ENCODE measurements at places on chromosomes 13 and 19.

DNA sequence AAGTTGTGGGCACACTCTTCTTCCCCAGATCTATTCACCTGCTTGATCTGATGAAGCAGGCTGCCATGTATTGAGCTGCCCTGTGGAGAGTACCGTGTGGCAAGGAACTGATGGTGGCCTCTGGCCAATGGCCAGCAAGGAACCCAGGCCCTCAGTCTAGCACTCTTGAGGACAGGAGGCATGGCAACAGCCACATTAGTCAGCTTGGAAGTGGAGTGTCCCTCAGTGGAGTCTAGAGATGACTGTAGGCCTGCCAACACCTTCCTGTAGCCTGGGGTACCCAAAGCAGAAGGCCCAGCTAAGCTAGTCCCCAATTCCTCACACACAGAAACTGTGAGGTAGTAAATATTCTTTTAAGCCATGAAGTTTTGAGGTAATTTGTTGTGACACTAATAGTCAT lies 412.5 kb downstream of the DACH1 start:
- DNase-seq = no peak

DNA sequence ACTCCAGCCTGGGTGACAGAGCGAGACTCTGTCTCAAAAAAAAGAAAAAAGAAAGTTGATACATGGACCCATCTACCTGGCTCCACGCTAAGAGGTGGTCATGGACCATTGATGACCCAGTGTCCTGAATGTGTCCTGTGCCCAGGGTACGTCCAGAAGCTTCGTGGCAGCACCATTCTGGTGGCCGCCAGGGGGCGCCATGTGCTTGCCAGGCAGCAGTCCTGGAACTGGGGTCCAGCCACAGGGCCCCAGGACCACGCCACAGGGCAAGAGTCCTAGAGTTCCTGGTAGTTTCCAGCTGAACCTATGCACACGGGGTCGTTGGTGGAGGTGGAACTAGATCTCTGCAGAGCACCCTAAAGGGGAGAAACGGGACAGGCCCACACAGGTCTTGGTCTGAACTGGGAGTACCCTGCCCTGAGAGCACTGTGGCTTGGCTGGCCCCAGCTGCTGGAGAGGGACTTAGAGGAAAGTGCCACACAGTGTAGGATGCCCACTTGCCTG lies 19.9 kb upstream of the FBXO27 start:
- peak; percentile 52 for DNase-seq

DNA sequence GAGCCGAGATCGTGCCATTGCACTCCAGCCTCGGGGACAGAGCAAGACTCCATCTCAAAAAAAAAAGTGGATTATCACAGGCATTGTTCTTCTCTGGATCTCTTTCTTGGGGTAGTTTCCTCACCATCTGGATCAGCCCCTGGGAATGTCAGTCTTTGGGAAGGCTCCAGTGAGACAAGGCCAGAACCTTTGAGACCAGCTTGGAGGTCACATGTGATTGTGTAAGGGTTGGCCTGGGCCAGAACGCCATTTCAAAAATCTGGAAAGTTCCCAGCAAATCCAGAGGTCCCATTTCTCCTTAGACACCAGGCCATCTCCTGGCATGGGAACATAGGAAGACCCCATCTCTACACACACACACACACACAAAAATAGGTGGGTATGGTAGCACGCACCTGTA lies 14.2 kb upstream of the ANGPTL8 start:
- DNase-seq = no peak

GRCh38 chr19:10935371-10936059 lies 6.9 kb downstream of the TIMM29 start:
- DNase-seq = no peak

- DNase-seq = no peak
These were observed 1618.7 kb downstream of the OLFM4 start for GRCh38 chr13:54647275-54647674.

- no peak for DNase-seq
These were observed at the start of gene TSHZ3 for GRCh38 chr19:31349160-31349881. TSS of gene TSHZ3 (minus strand) at chr19:31349436. CDS start at chr19:31349219, 217 bp downstream.

- DNase-seq = no peak
These were observed 19.6 kb downstream of the C19orf81 start for GRCh38 chr19:50668879-50669278.

DNA sequence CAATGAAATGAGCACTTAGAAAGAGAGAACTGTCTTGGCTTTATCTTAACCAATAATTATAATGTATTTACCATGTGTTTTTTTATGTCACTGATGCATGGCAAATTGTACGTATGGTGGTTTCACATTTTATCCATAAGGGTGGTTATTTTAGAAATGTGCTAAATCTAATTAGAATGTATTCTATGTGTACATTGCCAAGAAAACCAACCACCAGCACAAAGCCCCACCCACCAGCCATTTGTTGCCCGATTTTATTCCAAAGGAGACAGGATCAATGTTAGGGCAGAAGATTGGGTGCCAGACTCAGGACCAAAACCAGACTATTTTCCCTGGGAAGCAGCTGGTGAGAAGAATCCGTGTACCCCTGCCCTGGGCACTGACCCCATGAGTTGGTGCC lies 63.0 kb upstream of the SOX1 start:
- DNase-seq = no peak

GRCh38 chr19:42816894-42817293 lies 51.4 kb upstream of the PSG8 start:
- DNase-seq = no peak

- DNase-seq = no peak
These were observed 180.4 kb downstream of the RBM26 start for GRCh38 chr13:79225487-79226232.

- no peak for DNase-seq
These were observed 37.8 kb downstream of the KLF5 start for GRCh38 chr13:73096638-73097037.

DNA sequence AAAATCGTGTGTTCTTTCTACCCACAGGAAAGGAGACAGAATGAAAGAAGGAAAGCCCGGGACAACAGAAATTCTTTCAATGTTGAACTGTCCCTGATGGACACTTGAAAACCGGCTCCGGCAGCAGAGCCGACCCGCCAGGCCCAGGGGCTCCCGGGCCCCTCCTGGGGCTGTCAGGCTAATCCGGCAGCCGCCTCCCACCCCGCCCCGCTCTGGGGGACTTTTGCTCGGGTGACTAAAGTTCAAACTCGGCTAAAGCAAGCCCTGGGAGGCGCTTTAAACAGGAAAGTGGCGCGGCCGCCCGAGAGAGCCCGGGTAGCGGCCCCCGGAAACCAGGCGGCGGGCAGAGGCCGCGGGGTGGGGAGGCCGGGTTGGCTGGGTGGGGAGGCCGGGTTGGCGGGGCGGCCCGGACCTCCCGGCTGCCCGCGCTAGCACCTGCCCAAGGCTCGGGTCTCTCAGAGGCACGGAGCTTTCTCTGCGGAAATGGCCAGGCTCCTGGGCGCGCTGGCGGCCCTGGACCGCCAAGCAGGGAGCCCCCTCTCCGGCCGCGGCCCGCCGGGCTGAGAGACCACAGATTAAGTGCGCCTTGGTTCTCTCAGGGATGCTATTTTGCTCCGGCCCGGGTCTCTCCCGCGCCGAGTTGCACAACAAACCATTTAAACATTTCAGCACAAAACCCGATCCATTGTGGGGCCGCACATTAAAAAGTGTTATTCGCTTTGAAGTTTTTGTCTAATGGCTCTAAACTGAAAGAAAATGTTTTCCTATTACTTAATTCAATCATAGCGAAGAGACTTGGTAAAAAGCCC lies 2.6 kb upstream of the GSX1 start:
- no peak for DNase-seq

GRCh38 chr19:1837625-1838105 lies 10.6 kb downstream of the REXO1 start:
- DNase-seq = no peak

DNA sequence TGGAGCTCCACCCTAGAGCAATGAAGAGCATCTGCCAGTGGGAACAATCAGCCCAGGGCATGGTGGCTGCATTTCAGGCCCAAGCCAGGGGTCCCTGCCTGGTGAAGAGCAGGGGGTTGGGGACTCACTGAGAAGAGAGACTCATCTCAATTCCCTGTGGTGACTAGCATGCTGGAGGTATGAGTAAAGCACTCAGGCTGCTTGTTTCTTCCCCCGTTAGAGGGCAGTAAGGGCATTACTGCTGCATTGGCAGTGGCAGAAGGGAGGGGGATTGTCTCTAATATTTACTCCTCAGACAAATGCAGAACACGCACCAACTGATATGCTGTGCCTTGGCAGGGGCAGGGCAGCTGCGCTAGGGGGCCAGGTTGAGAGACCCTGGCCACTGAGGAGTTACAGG lies 329.1 kb downstream of the SLITRK5 start:
- no peak for DNase-seq

- no peak for DNase-seq
These were observed 308.6 kb downstream of the HS6ST3 start for GRCh38 chr13:96398486-96398885.

DNA sequence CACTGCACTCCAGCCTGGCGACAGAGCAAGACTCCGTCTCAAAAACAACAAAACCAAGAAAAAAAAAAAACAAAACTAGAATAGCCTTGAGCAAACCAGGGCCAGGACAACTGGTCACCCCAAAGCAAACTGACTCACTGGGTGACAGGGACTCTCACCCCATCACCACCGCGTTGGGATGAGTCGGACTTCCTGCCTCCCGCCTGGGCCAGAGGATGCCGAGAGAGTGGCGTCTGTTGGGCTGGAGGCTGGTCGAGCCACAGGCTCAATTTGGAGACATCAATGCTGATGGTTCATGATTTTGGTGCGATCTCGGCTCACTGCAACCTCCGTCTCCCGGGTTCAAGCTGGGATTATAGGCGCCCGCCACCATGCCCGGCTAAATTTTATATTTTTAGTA lies 11.6 kb downstream of the TMPRSS9 start:
- DNase-seq = no peak

DNA sequence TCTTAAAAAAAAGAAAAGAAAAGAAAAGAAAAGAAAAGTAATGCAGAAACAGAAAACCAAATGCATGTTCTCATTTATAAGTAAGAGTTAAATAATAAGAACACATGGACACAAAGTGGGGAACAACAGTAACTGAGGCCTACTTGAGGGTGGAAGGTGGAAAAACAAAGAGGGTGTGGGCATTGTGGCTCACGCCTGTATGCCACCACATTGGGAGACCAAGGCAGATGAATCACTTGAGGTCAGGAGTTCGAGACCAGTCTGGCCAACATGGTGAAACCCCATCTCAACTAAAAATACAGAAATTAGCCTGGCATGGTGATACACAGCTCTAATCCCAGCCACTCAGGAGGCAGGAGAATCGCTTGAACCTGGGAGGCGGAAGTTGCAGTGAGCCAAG lies 8.1 kb downstream of the ZNF708 start:
- no peak for DNase-seq

DNA sequence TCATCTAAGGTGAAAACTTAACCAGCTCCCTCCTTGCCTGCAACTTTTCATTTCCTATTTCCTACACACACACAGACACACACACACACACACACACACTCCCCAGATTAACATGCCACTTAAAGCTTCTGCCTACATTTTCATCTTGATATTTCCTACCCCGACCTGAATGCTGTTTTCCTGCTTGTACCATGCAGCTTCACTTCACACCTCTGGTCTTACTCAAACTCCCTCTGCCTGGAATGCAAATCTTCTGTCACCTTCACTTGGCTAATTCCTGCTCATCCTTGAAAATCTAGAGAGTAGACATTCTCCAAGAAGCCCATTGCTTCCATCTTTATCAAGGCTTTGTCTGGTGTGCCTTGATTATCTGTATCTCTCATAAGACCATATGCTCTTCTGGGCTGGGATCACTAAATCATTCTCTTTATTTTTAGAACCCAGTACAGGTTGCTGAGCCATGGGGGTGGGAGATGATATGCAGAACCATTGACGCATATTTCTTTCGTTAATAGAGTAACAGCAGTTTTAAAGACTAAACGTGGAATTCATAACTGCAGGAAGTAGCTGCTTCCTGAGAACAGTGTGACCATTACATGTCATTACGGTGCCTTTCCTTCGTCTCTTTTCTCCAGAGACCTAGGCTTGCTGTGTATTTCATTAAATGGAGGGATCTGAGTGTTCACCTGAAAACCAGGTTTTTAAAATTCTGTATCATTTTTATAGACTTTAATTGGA lies 37.7 kb downstream of the CNMD start:
- DNase-seq = no peak

- DNase-seq = no peak
These were observed 21.1 kb upstream of the ZNF766 start for GRCh38 chr19:52248241-52248640.

DNA sequence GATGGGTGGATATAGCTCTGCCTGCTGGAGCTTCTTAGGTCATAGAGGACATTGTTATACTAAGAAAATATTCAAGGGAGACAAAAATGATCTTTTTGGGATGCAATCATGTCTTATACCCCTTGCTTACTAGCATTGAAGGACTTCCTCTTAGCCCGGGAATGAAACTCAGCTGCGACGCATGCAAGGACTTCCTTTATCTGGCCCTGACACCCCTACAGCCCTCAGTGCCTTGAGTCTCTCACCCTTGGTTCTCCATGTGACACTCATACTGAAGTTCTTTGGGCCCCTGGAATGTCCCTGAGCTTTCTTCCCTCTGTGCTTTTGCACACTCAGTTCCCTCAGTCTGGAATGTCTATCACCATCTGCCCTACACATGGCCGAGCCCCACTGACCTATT lies 72.5 kb upstream of the MTIF3 start:
- no peak for DNase-seq

DNA sequence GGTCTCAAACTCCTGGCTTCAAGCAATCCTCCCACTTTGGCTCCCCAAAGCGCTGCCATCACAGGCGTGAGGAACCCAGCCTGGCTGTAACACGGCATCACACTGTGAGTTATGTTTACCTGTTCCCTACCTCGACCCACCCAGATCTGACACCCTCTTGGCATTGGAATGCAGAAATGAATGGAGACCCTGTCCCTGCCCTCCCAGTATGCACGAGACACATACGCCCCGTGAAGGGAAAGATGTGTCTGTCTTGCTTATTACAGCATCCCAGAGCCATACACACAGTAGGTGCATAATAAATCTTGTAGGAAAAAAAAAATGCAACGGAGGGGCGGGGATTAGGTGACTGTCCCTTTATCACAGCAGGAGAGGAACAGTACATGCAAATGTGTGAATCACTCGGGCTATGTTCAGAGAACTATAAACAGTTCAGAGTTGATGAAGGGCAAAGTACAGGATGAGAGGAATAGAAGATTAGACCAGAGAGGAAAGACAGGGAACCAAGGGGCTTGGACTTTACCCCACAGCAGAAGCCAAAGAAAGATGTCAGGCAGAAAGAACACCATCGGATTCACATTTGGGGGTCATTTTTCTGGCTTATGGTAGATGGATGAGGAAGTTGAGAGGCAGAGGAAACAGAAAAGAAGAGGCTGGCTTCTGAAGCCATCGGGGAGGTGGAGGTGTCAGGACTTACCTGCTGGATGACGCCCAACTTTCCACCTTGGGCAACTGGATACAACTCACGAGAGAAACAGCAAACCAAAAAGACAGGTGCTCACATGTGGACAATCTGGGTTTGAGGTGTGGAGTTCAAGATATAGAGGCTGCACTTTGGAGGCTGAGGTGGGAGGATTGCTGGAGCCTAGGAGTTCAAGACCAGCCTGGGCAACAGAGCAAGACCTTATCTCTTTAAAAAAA lies 94.3 kb downstream of the INSR start:
- no peak for DNase-seq

DNA sequence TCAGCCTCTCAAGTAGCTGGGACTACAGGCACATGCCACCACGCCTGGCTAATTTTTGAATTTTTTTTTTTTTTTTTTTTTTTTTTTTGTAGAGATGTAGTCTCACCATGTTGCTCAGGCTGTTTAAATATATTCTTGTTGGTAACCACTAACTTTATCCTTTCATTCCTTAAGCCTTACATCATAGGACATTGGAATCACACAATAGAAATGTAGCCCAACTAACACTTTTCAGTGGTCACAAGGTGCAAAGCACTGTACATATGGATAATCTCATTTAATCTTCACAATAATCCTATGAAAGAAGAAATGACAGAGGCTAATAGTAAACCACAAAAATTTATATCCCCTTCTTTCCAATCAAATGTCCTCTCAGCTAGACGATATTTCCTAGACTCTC lies 417.8 kb upstream of the DACH1 start:
- DNase-seq = no peak
